ENCODE measurements at places on chromosomes 13 and 19.

DNA sequence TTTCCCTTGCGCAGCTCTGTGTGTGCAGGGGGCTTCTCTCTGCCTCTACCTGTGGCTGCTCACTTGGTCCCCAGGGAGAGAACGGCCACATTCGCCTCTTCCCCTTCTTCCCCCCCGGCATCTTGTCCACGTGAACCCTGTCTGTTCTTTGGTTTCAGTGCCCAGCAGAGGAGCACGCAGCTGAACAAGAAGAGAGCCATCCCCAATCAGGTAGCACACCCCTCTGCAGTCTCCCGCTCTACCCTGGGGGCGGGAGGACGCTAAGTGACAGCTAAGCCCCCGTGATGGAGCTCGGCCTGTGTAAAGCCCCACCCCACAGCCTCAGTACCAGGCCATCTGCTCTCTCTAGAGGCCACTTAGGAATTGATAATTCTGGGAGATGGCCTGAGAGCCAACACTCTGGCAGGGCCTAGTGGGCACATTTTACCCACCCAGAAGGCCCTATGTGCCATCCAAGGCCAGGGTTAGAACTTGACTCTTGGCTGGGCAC is 30.2 kb downstream of the TMED1 start:
- DNase-seq = no peak

DNA sequence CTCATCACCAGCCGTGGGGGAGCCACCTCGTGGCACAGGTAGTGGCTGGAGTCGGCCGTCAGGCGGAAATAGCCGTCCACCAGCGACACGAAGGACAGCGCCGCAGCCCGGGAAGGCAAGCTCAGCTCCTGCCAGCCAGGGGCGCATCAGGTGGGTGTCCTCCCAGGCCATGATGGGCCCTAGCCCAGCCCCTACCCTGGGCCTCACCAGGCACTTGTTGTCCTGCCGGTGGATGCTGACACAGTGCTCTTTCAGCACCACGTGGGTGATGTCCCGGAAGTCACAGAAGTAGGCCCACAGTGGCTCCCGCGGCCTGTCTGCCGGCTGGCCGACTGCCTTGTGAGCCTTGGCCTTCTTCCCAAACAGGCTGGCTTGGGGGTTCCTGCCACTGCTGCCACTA is 15.7 kb downstream of the TYK2 start:
- DNase-seq = no peak

DNA sequence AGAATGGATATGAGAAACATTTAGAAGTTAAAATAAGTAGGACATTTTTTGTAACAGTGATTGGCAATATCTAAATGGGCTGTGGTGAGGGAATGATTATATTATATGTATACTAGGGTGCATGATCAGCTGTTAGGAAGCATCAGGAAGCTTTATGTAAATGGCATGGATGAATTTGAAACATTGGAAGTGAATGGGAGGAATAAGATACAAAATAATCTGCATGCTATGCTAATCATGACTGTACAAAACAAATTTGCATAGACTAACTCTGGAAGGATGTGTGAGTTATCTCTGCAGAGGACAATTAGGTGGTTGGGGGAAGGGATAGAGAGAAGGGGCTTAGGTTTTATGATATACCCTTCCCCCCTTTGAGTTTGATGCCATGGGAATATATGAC is 156.5 kb downstream of the MTUS2 start:
- no peak for DNase-seq

GRCh38 chr19:43628646-43629326 is 9.4 kb upstream of the ZNF428 start:
- DNase-seq = no peak

GRCh38 chr19:48962849-48963165 is 2.3 kb upstream of the FTL start:
- no peak for DNase-seq

- DNase-seq = no peak
Observed at GRCh38 chr13:98285317-98285716, 108.2 kb upstream of the RNF113B start.

DNA sequence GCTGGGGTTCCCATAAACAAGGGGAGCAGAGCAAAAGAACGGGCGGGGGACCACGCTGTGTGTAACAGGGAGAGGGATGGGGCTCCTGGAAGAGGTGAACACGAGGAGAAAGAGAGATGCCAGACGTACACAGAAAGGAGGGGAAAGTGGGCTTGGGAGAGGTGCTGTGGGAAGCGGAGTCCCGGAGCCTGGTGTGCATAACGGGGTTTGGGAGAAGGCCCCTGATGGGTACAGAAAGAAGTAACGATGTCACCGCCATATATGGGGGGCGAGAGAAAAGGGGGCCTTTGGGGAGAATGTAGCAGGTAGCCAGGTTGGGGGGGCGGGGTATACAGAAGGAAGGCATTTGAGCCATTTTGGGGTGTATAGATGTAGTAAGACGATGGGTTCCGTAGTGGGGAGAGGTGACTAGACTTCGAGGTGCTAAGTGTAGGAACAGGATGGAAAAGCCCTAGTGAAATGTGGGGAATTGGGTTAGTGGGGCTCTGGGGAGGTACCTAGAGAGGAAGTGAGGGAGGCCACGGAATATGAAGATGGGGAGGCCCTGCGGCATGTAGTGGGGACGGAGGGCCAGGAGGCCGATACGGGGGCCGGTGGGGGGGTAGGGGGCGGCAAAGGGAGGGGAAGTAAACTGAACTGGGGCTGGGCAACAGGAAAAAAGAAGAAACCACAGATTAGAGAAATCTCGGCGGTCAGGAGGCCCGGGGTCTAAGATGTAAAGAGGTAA is 787 bp downstream of the ZNF580 start:
- DNase-seq = no peak

DNA sequence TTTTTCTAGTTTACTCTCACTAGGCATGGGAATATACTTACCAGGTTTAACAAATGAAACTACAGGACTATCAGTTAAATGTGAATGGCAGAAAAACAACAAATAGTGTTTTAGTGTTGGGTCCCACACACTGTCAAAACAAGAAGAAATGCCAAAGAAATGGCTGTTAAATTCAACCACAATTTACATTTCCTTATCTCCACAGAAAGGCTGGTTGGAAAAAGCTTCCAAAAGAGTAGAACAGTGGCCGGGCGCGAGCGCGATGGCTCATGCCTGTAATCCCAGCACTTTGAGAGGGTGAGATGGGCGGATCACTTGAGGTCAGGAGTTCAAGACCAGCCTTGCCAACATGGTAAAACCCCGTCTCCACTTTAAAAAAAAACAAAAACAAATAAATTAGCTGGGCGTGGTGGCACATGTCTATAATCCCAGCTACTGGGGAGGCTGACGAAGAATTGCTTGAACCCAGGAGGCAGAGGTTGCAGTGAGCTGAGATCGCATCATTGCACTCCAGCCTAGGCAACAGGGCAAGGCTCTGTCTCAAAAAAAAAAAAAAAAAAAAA is 66.5 kb downstream of the SERP2 start:
- DNase-seq = no peak

DNA sequence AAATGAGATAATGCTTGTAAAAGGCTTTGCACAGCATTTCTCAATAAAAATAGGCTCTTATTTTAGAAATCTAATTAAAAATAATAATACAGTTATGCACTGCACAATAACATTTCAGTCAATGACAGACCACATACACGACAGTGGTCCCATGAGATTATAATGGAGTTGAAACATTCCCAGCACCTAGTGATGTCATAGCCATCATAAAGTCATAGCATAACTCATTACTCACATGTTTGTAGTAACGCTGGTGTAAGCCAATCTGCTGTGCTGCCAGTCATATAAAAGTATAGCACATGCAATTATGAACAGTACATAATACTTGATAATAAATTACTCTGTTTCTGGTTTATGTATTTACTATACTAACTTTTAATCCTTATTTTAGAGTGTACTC is 12.7 kb upstream of the SERPINE3 start:
- DNase-seq = no peak

GRCh38 chr19:11214387-11214786 is 17.0 kb upstream of the KANK2 start:
- DNase-seq = no peak

DNA sequence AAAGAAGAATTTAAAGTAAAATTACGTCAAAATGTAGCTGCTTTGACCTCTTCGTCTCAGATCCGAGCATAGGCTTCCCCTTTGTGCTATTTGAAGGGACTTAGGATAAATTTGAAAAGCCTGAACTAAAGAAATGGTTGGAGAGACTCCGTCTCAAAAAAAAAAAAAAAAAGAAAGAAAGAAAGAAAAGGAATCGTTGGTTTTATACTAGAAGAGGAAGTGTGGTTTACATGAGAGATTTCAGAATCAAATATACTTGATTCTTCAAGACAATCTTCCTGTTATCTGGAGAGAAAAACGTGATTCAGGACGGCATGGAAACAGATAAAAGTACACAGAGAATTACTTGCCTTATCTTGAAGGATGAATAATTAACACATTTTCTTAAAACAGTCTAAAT is 474 bp upstream of the ZNF780B start:
- DNase-seq = no peak

DNA sequence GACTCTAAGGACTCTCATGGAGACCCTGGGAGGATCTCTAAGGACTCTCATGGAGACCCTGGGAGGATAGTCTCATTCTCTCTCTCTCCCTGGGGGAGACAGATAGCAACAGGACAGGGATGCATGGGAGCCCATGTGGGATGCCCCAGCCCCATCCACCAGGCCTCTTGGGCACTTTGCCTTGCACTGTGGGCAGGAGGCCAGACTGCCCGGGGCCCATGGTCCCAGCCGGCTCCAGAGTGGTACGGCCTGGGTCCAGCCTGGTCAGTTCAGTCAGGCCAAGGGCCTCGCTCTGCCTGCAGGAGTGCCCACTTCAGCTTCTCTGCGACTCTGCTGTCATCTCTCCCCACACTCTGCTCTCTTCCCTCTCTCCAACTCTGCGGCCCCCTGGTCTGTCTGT is 48.6 kb upstream of the SHKBP1 start:
- no peak for DNase-seq

DNA sequence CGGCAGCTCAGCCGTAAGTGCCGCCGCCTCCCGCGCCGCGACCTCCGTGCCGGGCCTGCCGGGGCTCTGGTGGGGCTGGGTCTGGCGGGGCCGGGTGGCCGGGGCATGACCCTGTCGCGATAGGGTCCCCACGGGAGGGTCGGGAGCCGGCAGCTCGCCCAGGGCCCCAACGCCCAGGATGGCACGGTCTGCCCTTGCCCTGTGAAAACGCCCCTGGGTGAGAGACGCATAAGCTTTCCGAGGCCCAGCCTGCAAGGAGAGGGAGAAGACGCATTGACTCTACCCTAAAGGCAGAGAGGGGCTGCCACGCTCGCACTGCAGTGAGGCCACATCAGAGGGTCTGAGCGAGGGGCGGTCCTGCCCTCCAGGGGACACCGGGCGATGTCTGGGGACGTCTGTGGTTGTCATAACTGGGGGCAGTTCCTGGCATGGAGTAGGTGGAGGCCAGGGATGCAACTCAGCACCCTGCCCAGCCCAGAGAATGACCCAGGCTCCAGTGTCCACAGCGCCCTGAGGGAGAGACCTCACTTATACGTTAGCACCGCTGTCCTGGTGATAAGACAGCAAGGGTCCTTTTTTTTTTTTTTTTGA is 539 bp downstream of the ZNF554 start:
- DNase-seq = no peak

- no peak for DNase-seq
Observed at GRCh38 chr13:44078806-44079376, 199.2 kb downstream of the LACC1 start.

GRCh38 chr13:31725841-31726240 is 13.5 kb upstream of the RXFP2 start:
- no peak for DNase-seq

- no peak for DNase-seq
Observed at GRCh38 chr13:20403826-20404225, 121.8 kb downstream of the CRYL1 start.

DNA sequence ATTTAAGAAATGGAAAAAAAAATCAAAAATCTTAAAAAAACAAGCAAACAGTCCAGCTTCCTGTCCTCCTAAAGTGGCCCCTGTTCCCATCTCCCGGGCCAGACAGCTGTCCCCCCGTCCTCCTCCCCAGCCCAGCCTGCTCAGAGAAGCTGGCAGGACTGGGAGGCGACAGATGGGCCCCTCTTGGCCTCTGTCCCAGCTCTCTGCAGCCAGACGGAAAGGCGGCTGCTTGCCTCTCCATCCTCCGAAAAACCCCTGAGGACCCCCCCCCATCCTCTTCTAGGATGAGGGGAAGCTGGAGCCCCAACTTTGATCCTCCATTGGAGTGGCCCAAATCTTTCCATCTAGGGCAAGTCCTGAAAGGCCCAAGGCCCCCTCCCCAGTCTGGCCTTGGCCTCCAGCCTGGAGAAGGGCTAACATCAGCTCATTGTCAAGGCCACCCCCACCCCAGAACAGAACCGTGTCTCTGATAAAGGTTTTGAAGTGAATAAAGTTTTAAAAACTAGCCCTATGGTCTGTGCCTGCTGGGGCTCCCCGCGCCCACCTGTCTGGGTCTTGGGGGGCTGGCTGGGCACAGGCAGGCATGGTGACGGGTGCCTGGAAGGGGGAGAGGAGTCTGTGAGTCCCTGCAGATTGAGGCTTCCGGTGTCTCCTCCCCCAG is 3.8 kb downstream of the GADD45GIP1 start:
- DNase-seq = no peak
